ENCODE measurements at places on chromosomes 2 and 18.

DNA sequence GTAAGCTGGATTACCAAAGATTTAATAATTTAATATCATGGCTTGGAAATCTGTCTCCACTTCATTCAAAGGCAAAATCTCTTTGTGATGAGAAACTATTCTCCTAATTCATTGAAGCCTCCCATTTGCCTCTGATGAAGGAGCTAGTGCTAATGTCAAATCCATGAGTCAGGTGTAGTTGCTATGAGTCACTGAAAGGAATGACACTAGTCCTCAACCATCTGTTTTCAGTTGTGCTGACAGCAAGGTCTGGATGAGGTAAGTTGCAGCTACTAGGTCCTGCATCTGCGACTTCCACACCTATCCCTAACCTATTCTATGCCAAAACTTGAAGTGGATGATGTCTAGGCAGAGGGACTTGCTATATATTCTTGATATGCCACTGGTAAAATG, 324.0 kb upstream of the UBE2E3 start:
- no peak for DNase-seq

DNA sequence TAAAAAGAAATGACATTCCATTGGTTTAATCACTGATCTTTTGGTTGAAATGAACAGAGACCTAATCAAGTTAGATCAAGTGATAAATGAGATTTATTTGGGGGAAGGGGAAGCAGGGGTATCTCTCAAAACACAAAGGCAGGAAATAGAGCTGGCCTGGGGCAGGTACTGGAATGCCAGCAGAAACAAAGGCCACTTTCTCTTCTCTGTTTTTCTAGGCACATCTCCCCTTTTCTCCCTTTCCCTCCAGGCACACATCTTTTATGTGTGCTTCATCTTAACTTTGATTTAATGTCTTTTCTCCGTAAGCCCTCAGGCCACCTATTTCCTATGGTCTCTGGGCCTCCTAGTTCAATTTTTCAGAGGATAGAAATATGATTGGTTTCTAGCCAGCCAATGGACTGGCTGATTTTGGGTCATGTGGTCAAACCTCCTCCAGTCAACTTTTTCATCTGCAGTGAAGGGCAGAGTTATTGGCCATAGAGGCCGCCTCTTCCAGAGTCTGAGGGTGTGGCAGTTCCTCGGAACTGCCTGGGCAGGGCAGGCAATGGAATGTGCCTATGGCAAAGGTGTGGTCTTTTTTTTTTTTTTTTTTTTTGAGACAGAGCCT, 58.9 kb upstream of the FAM136A start:
- DNase-seq: no peak

DNA sequence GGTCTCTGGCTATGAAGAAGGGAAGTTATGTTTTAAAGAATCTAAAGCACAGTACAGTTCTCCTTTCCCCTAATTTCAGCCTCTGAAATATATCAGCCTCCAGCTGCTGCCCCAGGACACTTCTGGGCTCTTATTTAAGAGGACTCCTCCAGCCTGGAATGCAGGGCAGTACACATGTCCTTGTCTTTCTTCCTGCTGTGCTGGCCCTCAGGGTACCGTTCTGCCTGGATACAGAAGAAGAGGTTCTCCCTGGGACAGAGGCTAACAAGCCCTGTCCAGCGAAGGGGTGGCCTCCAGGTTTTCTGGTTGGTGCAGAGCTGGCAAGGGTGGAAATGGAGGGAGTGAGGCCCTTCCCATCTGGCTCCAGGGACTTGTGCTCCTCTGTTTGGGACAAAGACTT, 22.1 kb downstream of the MLPH start:
- DNase-seq: no peak

DNA sequence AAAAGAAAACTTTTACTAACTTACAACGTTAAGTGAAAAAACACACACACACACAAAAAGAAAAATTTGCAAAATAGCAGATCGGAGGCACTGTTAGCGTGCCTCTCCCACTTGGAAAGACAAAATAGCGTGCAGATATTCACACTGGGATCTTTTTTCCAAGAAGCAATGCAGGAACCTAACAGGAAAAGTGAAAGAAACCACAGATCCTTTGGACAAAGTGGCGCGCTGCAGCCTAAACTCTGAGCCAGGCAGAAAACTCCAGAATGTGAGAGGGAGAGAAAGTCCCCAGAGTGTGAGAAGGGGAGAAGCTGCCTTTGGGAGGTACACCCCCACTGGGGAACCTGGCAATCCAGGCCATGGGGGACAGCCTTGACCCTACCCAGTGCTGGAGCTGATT, 70.7 kb upstream of the SERPINE2 start:
- DNase-seq: no peak

GRCh38 chr2:102033031-102033749, 41.4 kb downstream of the IL1R2 start:
- DNase-seq: no peak

GRCh38 chr2:215899141-215900074, 113.9 kb downstream of the MREG start:
- DNase-seq: no peak

GRCh38 chr18:79988071-79988450, 302 bp downstream of the TXNL4A start:
- peak; percentile 57 for DNase-seq

DNA sequence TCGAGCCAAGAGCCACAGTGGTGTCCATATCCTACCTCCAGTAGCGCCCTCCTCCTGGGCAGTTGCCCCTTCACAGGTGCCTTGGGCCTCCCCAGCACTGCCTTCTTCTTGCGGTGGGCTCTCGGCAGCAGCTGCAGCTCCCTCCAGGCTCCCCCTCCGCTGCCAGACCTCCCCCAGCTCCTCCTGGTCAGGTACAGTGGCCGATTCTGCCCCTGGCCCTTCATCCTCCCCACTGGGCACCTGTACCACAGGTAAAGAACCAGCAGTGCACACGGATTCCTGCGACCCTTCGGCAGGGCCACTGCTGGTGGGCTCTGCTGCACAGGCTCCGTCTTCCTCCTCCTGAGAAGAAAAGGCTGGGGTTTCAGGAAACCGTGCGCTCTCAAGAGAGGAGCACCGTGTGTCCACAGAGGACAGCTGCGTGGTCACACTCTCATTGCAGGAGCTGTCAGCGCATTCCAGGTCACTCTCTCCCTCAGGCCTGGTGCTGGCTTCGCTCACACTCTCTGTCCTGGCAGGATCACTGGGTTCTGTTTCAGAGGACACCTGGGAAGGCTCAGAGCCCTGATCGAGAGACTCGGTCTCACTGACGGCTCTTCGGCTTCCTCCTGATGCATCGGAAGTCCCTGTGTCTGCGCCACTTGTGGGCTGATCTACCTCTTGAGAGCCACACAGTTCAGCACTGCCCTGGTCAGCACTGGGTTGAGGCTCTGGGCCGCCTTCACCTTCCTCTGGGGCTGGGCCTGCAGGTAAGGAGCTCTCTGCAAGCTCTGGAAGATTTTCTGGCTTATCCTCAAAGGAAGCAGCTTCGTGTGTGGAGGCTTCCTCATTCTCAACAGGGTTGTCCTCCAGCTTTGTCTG, 147.4 kb upstream of the STK17B start:
- DNase-seq: no peak

DNA sequence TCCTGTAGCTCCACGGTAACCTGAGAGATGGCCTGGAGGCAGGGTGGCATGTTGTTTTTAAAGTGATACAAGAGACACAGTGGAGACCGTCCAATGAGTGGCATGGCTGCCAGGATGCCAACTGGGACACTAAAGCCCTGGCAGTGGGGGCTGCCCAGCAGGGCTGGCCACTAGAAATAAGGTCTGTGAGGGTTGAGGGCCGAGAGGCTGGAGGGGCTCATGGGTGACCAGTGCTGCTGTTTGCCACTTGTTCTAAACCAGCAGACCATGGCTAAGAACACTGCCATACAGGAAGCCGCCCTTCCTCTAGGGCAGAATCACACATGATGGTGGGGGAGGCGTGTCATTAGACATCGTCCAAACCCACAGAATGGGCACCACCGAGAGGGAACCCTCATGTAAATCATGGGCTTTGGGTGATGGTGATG, 71.9 kb downstream of the ALPK2 start:
- no peak for DNase-seq

GRCh38 chr2:31232586-31232985, 1.4 kb upstream of the EHD3 start:
- no peak for DNase-seq

DNA sequence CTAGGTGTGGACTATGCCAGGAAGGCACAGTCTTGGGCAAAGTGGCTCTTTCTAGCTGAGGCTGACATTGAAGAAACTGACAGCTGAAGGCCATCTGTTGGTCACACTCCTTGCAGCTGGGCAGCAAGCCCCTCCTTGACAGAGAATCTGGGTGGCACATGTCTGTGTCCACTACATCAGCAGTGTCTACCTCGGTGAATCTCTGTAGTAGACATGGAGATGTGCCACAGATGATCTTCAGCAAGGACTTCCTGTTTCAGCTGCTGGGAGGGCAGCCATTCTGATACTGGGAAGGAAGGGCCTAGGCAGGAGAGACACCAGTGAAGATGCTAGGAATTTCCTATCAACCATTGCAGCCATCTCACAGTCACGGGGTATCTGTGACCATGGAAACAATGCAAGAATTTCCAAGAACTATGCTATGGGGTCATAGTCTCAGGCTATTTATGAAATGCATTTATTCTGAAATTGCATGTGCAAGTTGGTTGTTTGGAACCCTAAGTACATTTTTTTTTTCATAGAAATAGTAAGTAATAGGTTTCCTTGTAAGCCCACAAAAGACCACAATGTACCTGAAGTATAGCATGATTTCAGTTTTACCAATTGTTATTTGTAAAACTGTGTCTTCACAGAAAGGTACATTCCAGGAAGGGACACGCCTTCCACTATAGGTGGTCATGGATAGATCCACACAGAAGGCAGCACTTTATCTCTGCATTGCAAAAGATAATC, 63.8 kb upstream of the DARS1 start:
- no peak for DNase-seq

DNA sequence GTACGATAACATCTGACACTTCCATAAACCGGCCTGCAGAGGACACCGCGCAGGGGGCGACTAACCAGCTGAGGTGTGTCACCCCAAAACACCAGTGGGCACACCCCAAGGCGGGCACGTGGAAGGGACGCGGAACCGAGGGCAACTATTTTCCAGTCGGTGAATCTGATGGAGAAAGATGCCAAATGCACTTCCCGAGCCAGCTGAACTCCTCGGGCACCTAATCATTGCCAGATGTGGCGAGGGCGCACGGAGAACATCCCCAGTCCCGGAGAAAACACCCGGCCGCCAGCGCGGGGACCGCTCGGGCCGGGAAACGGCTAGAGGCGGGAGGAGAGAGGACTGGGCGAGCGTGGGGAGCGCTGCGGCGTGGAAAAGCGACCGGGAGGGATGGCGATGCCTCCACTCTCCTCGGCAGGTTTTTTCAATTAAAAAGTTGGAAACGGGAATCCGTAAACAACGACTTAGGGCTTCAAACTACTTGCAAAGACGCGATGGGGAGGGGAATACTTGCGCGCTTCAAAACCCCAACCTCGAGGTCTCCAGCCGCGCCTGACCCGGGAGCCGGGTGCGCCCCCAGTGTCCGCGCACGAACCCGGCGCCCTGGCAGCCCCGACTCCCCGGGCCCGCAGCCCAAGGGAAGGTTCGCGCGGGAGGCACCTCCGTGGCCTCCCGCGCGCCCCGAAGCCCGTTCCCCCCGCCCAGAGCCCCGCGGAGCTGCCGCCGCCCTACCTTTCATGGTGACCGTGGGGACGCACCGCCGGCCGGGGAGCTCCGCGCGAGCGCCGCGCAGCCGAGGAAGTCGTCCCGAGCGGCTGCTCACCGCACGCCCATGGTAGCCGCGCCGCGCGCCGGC, 497 bp downstream of the COLEC12 start:
- no peak for DNase-seq

- DNase-seq: no peak
Observed at GRCh38 chr18:10482985-10483949, 28.8 kb downstream of the APCDD1 start.

GRCh38 chr2:187051350-187051749, 202.4 kb upstream of the ZSWIM2 start:
- no peak for DNase-seq

GRCh38 chr2:142892715-142893114, 15.3 kb downstream of the KYNU start:
- DNase-seq: no peak

DNA sequence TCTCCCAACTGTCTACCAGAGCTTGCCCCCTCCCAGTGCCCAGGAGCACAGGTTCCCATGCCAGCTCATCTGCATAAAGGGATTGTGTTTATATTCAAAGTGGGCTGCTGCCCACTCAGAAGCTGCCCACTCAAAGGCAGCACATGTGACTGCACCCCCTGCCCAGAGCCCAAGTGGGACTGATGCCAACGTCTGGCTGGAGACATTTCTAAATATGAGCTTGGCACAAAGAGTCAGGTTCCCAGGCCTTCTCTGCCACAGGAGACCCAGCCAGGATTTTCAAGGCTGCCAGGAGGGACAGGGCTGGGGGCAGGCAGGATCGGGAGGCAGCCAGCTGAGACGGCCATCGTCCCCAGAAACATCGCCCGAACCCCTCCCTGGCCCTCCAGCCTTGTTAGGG, 67.1 kb downstream of the ZBTB7C start:
- DNase-seq: no peak

- no peak for DNase-seq
Observed at GRCh38 chr2:11539317-11540147, 5.7 kb downstream of the GREB1 start.

DNA sequence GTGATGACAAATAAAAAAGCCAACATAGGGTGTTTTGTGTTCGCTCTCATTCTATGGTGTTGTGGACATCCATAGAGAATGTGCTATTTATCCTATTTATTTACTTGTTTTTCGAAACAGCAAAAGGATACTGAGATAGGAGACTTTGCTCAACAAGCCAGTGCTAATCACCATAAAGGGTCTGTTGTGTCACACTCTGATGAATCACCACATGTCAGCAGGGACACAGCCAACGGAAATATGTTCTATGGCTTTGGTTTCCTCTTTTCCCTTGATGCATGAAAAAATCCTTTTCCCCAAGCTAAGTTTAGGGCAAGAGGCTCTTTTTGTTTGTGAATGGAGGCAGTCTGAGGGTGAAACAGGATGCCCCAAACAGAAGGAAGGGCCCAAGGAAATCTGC, 154.3 kb downstream of the RNF152 start:
- DNase-seq: no peak

- DNase-seq: no peak
Observed at GRCh38 chr18:59189746-59190145, 30.2 kb upstream of the GRP start.

GRCh38 chr2:231472816-231473215, 8.5 kb upstream of the NCL start:
- no peak for DNase-seq

GRCh38 chr2:33509908-33510585, 33.6 kb downstream of the RASGRP3 start:
- DNase-seq: no peak

DNA sequence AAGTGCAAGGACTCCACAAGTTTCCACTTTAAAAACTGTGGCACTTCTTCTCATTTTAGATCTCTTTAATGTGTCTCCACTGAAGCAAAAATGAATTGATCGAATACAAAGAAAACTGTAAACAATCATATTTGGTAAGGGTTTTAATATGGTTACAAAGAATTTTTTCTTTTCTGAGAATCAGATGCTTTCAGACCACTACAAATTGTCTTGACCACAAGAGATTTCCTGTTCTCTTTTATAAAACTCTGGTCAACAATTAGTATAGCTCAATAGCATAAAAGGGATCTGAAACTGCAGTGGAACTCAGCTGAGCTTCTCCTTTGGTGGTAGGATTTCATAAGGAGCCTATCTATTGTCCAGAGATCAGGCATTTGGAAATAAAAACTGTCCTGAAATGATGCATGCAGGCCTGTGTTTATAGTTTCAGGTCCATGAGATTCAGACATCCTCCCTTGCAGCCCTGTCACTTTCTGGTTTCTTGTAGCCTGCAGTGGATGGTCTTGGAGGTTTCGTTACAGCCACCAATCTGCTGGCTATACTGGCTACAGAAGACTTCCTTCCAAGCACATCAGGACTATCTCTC, 120.0 kb downstream of the DOCK10 start:
- no peak for DNase-seq
